Cardiac fibroblast (primary cell): ENCODE measurements at places on chromosomes 5 and 9.

DNA sequence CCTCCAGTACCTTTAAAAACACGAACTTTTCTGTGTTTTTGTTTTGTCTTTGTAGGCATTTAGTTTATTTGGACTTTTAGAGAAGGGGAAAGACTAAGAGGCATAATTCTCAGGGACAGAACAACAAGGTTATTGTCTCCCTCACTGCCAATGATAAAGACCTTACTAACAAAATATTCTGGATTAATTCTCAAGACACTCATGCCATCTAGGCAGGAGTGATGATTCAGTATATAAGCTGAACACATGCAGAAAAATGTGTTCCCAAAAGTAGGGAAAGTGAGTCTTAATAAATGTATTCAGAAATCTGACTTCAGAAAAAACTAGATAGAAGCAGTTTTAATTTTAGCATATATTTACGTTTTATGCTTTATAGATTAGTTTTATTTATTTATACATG is 17.4 kb upstream of the ASPN start:
- no peak for DNase-seq

GRCh38 chr5:156531199-156531598 is 204.2 kb downstream of the SGCD start:
- no peak for DNase-seq

DNA sequence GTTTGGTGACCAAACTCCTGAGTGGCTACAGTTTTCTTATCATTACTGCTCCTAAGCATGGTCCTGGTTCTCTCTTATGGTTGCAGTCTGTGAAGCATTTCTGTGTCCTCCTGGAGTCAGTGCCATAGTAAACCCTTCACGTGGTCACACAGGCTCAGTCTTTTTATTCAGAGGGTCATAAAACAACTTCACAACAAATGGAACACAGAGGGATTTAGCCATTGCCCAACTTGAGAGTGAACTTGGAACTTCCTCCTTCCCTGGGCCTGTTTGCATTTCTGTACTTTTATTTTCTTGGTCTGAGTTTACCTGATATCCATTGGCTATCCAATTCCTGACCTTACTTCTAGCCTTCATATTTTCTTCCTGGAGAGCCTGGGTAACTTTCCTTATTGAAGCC is 144.9 kb downstream of the CCDC192 start:
- no peak for DNase-seq

GRCh38 chr9:4370501-4370900 is 70.6 kb upstream of the GLIS3 start:
- no peak for DNase-seq

- peak; percentile 15 for DNase-seq
Observed at GRCh38 chr5:148746826-148747535, 79.4 kb upstream of the ADRB2 start.

- peak; percentile 42 for DNase-seq
Observed at GRCh38 chr5:163439092-163439425, 1.7 kb downstream of the CCNG1 start.

- no peak for DNase-seq
Observed at GRCh38 chr5:135951257-135951656, 3.5 kb downstream of the LECT2 start.

GRCh38 chr5:74396913-74397622 is 243.5 kb downstream of the ENC1 start:
- no peak for DNase-seq

DNA sequence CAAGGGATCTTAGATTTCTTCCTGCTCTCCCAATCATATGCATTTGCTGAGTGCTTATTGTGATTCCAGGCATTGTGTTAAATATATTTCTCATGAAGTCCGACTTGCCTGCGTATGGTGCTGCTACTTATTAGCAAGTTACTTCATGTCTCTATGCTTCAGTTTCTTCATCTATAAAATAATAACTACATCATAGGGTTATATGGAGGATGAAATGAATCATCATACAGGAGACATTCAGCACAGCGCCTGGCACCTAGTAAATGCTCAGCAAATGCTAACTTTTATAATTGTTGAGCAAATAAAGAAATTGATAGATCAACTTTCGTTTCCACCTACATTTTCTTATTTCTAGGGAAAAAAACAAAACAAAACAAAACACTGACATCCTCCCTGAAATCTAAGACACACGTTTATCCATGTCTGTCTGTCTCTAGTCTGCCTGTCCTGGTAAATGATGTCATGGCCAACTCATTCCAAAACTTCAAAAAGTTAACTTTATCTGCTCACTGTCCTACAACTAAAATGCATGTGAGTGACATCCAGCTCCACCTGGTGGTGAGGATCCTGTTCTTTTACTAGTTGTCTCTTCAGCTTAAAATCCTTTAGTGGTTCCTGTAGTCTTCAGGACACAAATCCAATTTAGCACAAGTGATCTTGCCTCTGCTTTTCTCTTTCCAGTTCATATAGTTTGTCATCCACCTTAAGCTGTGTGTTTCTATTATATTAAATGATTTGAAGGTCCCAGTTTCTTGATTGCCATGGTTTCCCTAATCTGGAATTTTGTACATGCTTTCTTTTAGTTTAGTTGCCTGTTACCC is 27.7 kb downstream of the PPP3R2 start:
- peak; percentile 25 for DNase-seq
